NCI-H1417 (cell line): ENCODE measurements at places on chromosomes 11 and 22.
A peak's percentile ranks its signal among the peaks of the same experiment; 100 is the strongest.

DNA sequence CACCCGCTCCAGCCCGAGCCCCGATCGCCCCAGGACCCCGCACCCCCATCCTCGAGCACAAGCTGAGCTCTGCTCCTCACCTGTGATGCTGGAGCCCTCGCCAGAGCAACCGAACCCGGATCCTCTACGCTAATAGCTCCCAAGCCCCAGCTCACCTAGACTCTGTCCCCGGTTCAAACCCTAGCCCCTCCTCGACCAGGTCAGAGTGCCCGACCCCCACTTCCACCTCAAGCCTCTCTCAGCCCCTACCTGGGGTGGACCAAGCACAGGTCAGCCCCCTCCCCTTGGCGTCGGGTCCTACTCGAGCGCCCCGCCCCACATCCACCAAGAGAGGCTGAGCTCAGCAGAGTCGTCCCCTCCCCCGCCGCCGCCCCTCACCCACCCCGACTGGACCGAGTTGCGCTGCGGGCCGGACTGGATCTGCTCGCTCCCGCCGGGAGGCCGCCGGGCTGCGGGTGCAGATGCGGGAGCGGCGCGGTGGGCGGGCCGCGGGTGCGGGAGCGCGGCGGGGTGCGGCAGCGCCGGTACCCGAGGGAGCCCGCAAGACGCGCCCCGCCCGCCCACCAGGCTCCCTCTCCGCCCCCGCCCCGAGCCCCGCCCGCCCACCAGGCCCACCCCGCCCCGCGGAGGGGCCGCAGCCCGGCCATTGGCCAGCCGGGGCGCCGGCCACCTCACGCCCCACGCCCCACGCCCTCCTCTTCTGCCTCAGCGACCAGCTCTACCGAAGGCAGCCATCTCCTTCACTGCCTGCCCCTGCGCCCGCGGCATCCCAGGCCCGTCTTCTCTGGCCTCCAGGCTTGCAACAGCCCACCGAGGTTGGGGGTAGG lies 577 bp upstream of the DKK3 start:
- DNase-seq, result peak; percentile 69

GRCh38 chr11:101914341-101914737 lies 471 bp upstream of the CEP126 start:
- no peak for DNase-seq

GRCh38 chr22:37309211-37310074 lies 27.1 kb downstream of the CYTH4 start:
- DNase-seq, result no peak

- no peak for DNase-seq
Measured at GRCh38 chr11:128161994-128162393, 425.4 kb downstream of the ETS1 start.

GRCh38 chr22:29190051-29190450 lies 15.6 kb upstream of the EMID1 start:
- no peak for DNase-seq

GRCh38 chr11:45920531-45921477 lies 1.7 kb upstream of the LARGE2 start:
- no peak for DNase-seq

DNA sequence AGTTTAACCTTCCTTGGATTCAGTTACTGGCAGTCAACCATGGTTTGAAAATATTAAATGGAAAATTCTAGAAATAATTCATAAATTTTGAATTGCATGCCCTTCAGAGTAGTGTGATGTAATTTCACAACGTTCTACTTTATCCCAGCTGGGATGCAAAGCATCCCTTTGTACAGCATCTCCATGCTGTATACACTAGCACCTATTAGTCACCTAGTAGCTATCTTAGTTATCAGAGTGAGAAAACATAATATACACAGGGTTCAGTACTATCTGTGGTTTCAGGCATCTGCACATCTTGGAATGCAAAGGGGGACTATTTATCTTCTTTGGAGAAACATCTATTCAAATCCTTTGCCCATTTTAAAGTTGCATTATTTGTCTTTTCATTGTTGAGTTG lies 30.8 kb downstream of the CBL start:
- no peak for DNase-seq

GRCh38 chr11:86230921-86231434 lies 13.6 kb upstream of the EED start:
- DNase-seq, result no peak

GRCh38 chr22:37526376-37526775 lies 7.2 kb upstream of the CARD10 start:
- DNase-seq, result no peak

DNA sequence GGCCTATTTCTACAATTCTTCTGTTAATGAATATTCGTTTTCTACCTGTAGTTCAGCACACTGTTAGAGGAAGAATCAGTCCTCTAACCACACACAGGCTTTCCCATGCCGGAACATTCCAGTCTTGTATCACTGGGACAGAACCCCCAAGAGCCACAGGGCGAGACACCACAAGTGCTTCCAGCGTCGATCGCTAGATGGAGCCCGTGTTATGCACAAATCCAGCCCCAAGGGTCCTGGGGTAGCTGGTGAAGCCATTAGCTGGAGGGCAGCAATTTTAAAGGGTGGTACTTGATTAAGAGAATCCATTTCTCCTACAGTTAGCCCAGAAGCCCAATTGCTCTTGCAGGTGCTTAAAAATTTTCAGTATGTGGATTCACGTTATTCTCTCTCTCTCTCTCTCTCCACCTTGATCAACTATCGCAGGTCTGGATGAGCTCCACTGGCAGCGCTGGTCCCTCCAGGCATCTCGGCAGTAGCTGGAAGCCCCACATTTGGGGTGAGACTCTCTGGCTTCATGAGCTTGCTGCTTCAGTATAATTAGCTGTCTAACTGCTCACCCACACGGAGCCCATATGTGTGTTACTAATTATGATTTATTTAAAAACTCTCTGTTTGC lies 148.2 kb upstream of the SNX19 start:
- peak; percentile 63 for DNase-seq

- peak; percentile 57 for DNase-seq
Measured at GRCh38 chr11:63478896-63479295, 12.1 kb downstream of the PLAAT5 start.

DNA sequence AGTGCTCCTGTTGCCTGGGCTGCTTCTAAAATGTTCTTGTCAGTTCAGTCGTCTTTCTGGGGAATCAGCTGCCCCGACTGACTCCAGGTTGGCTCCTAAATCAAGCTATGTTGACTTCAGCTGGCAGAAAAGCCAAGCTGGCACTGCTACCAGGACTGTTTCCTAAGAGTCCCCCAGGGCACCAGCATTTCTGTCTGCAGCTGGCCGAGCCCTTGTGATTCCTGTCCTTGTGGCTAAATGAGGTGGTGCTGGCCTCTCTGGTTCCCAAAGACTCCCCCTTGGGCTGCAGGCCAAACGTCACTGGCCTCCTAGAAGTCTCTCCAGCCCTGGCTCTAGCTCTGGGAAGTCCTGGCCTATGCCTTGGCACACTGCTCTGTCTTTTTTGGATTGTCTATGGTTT lies 31.1 kb downstream of the GRAMD1B start:
- no peak for DNase-seq

DNA sequence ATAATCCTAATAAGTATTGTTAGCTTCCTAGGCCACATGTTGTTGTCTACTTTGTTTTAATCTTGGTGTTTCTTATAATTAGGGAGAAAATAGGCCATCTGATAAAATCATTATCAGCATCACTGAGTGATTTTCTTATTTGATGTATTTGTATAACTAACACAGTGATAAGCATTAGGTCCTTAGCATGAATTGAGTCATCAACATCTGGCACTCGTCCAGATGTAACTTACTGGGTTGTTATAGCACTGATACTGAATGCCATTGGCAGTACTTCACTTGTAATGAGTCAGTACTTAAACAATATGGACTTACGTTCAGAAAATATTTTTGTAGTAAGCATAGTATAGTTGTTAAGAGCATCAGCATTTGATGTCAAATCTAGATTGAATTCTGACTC lies 16.2 kb downstream of the API5 start:
- DNase-seq, result peak; percentile 2

- DNase-seq, result peak; percentile 55
Measured at GRCh38 chr11:114262681-114263512, 33.3 kb upstream of the NNMT start.

DNA sequence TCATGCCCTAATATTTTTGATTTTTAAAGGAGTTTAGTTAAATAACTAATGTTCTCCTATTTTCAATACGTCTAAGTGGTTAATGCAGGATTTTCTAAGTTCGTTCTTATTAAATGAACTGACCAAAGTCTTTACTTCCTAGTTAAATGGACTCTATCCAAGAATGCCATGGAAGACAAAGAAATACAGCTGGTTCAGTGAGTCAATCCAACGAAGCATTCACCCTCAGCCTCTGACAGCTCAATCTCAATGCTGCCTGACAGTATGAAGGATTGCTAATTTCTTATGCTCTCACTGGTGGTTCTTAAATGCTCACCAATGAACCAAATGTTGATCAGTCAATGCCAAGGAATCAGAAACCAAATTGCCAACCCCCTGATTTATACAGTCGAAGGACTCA lies 219.4 kb downstream of the CADM1 start:
- DNase-seq, result no peak

GRCh38 chr11:23866641-23867040 lies 630.2 kb upstream of the LUZP2 start:
- DNase-seq, result no peak

DNA sequence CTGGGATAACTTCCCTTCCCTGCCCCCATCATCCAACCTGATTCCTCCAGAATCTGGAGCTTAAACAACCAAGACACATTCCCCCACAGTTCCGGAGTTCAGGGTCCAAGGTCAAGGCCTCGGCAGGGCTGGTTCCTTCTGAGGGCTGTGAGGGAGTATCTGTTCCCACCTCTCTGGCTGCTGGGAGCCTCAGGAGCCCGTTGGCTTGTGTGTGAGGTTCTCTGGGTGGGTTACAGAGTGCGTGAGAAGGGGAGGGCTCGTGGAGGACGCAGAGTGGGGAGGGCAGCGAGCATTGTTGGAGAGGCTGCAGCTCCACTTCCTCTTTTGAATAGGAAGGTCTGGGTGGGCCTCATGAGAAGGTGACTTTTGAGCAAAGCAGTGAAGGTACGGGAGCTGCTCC lies 8.5 kb downstream of the SERHL2 start:
- DNase-seq, result no peak

GRCh38 chr22:19523240-19524169 lies 705 bp downstream of the CLDN5 start:
- DNase-seq, result no peak

DNA sequence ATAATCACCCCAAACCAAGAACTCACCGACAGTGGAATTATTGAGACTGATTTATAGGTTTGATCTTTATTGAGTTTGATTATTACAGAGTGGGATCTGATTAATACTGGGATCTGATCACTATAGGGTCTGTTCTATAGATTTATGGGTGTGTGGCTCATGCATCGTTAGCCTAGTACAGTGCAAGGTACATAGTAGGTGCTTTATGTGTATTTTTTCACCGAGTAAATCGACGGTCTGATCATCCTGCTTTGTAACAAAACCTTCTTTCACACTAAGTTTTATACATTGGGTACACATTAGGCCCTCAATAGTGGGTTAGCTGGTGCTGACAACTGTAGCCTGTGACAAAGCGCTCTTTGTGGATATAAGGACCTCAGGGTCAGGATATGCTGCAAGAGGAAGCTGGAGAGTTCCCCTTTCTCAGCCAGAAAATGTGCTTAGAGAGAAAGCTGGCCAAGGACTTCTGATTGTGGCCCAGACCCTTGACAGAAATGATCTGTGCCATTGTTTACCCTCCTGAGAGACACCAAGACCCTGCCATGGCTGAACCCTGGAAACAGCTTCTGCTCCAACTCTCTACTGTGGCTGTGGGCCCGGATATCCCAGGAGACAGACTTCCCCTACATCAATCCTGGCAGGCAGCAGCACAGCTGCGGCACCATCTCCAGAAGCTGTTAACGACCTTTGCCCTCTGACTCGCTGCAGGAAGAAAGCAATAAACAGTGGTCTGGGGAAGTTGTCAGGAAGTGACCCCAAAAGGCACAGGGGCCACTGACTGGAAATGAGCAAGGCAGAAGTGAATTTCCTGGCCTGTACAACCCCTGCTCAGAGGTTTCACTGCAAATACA lies 16.1 kb upstream of the TPP1 start:
- DNase-seq, result no peak

DNA sequence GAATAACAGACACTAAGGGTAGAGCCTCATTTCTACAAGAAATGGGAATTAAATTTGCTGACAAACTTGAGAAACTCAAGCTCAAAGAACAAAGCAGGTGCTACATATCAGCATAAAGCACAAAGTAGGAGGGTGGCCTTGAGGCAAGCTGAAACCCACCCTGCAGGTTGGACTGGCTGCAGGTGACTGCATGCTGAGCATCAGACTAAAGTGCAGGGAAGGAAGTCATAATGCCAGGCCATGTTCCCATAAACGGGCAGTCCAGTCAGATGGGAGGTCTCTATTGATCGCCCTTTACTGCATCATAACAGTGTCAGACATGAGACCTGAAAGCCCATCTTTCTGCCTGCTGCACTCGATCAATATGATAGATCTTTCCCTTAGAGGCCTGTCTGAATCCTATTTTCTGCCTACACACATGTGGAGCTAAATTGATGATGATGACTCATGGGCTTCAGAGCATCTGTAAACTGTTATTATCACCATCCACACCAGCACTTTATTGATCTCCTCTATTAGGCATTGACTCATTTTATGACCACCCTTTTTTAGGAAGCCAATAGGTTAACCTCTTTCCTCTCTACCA lies 224.5 kb upstream of the DDI1 start:
- DNase-seq, result peak; percentile 35

DNA sequence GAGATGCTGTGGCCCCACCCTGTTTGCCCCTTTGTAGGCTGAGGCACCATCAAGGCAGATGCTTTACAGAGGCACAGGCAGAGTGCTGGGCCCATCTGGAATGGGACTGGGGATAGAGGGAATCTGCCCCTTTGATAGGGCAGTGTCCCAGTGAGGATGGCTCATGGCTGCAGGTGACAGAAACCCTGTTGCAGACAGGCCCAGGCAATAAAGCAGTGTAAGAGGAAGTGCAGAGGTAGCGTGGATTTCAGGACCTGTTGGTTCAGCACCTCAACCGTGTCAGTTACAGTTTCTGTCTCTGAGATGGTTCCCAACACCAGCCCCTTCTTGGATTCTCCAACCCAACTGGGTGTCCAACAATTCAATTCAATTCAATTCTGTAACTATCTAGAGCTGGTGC lies 25.1 kb downstream of the PRDM11 start:
- DNase-seq, result no peak

GRCh38 chr11:116420030-116420429 lies 352.8 kb downstream of the BUD13 start:
- no peak for DNase-seq

DNA sequence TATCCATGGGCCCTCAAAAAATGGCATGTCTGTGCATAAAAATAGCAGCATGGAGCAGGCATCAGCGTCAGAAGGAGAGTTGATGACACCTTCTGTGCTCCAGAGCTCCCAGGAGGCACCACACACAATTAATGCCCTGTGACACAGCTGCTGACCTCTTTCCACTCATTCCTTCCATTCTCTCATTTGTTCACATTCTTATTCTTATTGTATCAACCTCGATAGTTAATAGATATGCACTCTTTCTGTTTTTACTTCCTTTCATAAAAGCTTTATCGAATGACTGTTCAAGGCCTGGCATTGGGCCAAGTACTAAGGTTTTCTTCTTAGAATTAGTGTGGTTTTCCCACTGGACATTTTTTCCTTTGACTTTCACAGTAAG lies 266.0 kb upstream of the MTNR1B start:
- DNase-seq, result no peak

GRCh38 chr11:114813189-114813718 lies 134.9 kb downstream of the NXPE2 start:
- DNase-seq, result no peak
